ENCODE measurements at places on chromosomes 11 and 22. TPM values are rescaled to one million over a fixed set of nuclear protein-coding genes. Genes with fewer than 3 reads are reported as not detected.

GAS2 gene
- 0.22 TPM for total RNA-seq

APOA4 gene
- total RNA-seq: not detected

OR4D5 gene
- total RNA-seq: not detected

TREH gene
- total RNA-seq: 0.05 TPM

DEPDC7 gene
- 13.8 TPM for total RNA-seq

PRR33 gene
- total RNA-seq: not detected

SLC22A12 gene
- not detected for total RNA-seq

GRCh38 chr11:22666325-22666687, at the start of gene GAS2:
Gene GAS2, plus strand, starts transcription at chr11:22666611. Its CDS starts 8,259 bp downstream, at chr11:22674870.
- no peak for DNase-seq

GRCh38 chr11:1000357-1001278, 35.9 kb downstream of the MUC6 start:
- DNase-seq: no peak

DNA sequence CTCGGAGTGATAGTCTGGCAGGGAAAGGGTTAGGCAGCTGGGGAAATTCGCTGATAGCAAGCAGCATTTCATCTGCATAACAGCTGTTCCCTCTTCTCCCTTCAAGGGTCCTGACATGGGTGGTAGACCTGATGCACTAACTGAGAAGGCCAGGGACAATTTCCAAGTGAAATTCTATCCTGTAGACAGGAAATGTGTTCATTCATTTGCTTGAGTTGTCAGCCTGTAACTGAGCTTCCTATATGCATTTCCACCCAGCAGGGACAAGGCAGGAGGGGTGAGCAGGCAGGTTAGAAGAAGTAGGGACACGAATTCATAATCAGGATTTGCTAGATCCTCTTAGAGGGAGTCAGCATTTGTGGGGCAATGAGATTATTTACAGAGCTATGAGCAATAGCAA, 154.3 kb upstream of the NCAM1 start:
- DNase-seq: no peak

GRCh38 chr11:6402061-6402470, 11.8 kb downstream of the SMPD1 start:
- no peak for DNase-seq

DNA sequence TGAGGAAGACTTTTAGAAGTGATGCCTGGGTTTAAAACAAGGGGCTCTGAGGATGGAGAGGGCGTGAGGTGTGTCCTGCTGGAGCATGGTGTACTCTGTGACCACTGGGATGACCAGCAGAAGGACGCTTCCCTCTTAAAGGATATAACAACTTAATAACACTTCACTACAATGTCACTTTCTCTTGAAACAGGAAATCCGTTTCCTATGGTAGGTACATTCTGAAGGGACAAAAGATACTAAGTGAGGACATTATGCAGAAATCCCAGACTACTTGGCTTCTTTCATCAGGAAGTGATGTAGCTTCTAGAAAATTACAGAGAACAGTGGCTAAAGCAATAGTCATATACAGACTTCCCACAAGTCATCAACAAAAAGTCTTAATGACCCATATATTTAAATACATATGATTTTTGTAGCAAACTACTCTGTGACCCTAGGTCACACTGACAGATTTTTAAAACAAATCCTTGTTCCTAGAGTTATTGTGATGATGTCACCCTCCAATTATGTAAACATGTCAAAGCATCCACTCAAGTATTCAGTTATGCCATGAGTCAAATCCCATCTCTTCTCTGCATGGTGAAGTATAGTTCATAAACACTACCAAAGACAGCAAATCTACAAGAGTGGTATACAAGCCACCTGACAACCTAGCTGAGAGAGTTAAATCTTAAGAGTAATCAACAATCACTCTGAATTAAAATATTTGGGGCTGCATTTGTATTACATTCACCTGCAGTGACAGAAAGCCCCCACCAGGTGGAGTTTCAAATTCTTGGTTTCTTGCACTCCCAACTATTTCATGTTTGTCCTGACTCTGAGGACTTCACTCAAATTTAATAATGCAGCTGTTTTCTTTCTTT, 32.8 kb downstream of the PITPNB start:
- DNase-seq: peak; percentile 55

DNA sequence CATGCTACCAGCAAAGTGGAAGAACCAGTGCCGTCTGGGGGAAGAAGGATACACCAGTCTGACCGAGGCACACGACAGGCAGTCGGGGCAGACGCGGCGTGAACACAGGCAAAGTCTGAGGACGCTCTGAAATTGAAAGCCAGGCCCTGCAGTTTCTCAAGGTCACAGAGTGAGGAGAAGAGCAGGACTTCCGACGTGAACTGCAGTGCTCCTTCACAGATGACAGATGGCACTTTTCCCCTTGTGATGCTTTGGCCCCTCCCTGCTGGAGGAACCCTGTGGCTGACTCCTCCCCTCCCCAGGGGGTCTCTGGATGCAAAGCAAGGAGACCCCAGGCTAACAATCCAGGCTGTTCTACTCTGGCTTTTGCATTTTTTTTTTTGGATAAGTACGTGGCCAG, 19.6 kb upstream of the JAM3 start:
- DNase-seq: no peak

DNA sequence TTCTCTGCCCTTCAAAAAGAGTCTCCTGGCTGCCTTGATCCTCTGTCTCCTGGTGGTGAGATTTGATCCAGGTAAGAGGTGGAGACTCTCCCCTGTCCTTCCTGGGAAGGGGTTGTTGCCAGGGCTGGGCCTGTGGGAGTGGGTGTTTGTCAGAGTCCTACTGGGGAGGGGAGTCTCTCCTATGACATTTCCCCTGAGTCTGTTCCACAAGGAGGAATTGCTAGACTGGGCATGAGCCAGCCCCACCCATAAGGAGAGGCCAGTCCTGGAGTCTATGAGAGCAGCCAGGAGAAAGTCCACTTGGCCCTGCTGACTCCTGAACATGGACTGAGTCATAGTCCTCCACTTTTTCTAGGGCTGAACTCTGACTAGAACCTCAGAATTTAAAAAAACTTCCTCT, 7.4 kb downstream of the PEX26 start:
- DNase-seq: no peak

DNA sequence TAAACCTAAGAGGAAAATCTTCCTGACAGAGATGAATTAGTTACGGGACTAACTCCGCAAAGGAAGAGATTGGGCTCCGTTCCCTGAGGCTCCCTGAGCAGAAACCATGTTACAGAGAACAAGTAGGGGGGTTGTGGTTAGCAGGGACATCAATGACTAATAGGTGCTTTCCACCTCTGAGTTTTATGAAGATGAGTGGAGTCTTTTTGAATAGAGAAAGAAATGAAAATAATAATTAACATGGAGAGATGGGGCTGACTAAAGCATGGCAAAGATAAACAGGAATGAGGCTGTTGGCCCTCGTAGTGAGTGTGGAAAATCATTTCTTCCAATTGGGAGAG, 47.5 kb upstream of the PICALM start:
- peak; percentile 93 for DNase-seq

GRCh38 chr11:42646959-42647358, 664.8 kb upstream of the API5 start:
- DNase-seq: no peak

DNA sequence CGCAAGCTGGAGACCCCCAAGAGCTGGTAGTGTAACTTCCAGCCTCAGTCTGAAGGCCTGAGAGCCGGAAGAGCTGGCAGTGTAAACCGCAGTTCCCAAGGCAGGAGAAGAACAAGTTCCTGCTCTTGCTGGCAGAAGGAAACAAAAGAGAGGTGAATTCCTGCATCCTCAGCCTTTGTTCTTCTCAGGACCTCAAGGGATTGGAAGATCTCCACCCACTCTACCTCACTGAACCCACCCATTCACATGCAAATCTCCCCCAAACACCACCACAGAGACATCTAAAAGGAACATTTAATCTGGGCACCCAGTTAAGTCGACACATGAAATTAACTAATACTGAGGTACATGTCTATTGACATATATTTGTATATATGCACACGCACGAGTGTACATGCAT, 1310.3 kb downstream of the TBC1D22A start:
- no peak for DNase-seq

- DNase-seq: peak; percentile 11
Observed at GRCh38 chr11:125404811-125405790, 91.0 kb downstream of the FEZ1 start.

- no peak for DNase-seq
Observed at GRCh38 chr11:103898065-103898464, 138.4 kb upstream of the DDI1 start.

DNA sequence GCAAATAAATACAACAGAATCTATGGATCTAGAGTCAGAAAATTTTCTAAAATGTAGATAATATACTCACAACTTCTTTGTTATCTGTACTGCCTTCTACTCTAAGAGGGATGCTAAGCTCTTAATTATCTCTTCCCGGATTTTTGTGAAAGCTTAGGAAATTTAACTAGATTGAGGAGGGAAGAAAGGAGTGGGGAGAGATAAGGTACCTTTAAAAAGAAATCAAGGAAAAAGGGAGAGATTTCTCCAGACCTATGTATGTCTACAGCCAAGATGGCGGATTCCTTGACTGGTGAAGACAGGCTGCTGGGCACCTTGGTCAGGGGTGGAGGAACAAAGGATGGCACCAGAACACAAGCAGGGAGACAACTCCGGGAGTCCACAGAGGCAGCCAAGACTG, 23.0 kb downstream of the ZNF280B start:
- no peak for DNase-seq

- DNase-seq: peak; percentile 33
Observed at GRCh38 chr11:70763606-70764005, 365.3 kb downstream of the CTTN start.

DNA sequence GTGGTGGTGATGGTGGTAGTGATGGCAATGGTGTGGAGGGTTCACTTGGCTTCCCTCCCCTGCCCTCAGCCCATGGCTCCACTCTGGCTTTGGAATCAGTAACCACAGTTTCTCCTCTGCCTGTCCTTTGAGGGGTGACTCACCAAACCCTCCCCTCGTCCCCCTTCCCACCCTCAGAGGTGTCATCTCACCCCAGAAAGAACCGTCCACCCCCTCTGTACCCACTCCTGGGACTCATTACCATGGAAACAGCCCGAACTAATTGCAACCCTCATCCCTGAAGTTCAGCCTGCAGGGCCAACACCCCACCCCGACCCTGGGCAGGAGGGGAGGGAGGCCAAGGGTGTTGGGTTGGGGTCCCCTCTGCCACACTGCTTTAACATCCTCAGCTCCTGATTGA, 26.6 kb downstream of the PHLDB1 start:
- no peak for DNase-seq

GRCh38 chr11:64885367-64886286, 7.2 kb upstream of the EHD1 start:
- DNase-seq: peak; percentile 77

DNA sequence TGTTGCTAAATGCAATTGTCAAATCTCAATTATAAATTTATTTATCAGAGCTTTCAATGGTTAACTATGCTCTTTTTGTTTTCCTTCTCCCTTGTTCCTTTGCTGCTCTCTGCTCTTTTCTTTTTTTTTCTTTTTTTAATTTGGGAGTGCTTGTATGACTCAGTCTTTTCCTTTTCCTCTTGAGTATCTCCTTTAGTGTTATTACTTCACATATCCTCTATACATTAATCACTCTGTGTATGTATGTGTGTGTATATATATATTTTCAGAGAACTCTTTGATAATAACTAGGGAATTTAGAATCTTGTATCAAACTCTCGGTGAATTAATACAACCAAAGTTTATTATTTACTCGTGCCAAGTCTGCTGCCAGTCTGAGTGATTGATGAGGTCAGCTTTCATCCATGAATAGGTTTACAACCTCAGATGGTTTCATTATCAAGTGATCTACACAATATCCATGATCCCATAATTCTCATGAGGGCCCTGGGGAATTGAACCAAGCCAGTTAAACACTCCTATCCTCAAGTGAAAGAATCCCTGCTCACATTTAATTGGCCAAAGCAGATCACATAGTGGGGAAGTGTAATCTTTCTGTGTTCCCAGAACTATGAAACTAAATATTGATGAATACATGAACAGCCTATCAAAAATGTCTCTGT, 743.4 kb upstream of the CNTN5 start:
- no peak for DNase-seq

- DNase-seq: no peak
Observed at GRCh38 chr22:26889802-26890201, 232.4 kb downstream of the MIAT start.

DNA sequence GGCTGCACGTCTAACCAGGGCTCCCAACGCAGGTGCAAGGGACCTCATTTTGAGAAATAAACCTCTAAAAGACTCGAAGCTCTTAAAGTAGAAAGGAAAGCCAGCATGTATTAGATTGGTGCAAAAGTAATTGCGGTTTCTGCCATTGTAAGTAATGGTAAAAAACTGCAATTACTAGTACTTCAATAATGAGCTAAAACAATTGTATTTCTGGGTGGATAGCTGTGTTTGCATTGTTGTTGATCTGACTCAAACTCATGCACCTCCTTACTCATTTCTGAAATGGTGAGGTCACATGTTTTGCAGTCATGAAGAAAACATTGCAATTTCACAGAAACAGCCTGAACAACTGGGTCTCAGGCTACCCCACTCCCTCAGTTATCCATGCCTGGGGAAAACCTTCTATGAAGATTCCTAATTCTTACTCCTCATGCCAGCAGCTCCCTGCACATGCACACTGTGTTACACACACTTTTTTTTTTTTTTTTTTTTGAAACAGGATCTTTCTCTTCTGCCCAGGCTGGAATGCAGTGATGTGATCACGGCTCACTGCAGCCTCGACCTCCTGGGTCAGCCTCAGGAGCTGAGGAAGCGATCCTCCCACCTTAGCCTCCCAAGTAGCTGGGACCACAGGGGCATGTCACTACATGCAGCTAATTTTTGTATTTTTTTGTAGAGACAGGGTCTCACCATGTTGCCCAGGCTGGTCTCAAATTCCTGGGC, 24.6 kb downstream of the VWCE start:
- DNase-seq: peak; percentile 18

Data from A172 (cell line).